Right kidney (tissue), 9 donors: ENCODE measurements at places on chromosomes 4 and X.

DNA sequence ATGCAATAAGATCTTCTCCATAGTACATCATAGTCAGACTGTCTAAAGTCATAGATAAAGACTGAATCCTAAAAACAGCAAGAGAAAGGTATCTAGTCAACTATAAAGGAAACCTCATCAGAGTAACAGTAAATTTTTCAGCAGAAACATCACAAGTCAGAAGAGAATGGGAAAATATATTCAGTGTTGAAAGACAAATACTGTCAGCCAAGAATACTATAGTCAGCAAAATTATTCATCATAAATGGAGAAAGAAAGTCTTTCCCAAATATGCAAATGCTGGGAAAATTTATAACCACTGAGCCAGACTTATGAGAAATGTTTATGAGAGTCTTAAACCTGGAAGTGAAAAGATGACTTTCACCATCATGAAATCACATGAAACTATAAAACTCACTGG lies 136.7 kb downstream of the KDR start:
- DNase-seq, result no peak

DNA sequence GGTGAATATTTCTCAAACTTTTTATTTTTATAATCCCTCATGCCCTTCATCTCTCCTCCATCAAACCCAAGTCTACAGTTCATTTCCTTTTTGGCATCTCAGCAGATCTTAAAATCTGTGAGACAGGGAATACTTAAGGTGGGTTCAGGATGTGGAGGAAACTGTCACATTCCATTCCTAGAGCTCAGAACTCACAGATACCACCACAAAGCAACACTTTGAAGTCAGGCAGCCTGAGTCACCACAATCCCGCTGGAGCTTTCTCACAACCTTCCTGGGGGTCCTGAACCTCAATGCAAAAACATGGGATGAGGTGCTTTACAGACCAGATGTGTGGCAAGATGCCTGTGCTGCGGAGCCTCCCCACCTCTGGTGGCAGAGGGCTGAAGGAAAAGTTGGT lies 63.2 kb downstream of the HHIP start:
- DNase-seq, result no peak

DNA sequence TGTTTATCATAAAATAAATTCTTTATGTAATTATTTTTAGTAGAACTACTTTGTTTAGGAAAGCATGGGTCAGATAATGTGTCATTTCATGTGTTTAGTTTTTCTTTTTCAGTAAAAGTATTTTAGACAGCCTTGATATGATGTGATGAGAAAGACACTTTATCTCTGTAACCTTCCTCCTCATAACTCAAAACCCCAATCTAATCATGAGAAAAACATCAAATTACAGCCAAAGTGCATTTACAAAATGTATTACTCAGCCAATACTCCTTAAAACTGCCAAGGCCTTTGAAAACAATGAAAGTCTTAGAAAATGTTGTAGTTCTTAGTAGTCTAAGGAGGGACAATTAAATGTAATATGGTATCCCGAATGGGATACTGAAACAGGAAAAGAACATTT lies 144.9 kb downstream of the GPM6A start:
- DNase-seq, result no peak

- no peak for DNase-seq
Measured at GRCh38 chr4:78722320-78722719, 53.8 kb upstream of the BMP2K start.

DNA sequence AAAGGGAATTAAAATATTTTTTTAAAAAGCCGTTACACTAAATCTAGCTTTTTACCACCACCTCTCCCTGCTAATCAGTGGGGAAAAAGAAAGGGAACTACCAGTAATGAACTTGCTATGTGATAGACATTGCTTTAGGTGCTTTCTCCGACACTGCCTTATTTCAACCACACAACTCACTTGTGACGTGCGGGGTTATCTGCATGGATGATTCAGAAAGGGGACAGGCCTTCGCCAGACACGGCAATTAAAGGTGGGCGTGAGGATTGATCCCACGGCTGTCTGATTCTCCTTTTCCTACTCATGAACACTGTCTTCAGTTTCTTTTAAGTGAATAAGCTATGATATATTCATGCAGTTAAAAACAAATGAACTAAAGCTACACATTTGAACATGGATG lies 882 bp upstream of the CXCR3 start:
- DNase-seq, result no peak

GRCh38 chr4:41013746-41014145 lies 200.6 kb downstream of the APBB2 start:
- DNase-seq, result no peak

- DNase-seq, result no peak
Measured at GRCh38 chrX:78555401-78555980, 103.6 kb downstream of the RTL3 start.

GRCh38 chr4:85557016-85557901 lies 82.3 kb downstream of the ARHGAP24 start:
- DNase-seq, result no peak

- DNase-seq, result no peak
Measured at GRCh38 chr4:10298681-10299080, 158.5 kb downstream of the ZNF518B start.

- DNase-seq, result no peak
Measured at GRCh38 chrX:50638123-50638522, 167.5 kb upstream of the DGKK start.

DNA sequence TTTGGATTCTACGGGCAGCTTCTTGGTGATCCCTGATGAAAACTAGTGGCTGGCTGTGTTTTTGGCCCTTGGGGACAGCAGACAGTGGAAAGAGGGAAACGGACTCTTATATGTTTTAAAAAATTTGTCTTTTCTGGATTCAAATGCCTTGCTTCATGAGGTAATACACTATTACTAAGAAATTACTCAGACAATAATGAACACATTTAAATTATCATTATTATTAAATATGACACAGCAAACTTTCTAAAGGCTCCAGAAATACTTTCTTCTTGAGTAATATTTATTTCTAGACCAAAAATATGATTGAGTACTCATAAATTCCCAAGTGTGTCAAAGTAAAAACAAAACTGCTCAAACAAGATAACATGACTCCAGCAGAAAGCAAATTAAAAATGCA lies 520.7 kb upstream of the AADAT start:
- no peak for DNase-seq

- no peak for DNase-seq
Measured at GRCh38 chr4:40307627-40308497, 27.3 kb upstream of the CHRNA9 start.

DNA sequence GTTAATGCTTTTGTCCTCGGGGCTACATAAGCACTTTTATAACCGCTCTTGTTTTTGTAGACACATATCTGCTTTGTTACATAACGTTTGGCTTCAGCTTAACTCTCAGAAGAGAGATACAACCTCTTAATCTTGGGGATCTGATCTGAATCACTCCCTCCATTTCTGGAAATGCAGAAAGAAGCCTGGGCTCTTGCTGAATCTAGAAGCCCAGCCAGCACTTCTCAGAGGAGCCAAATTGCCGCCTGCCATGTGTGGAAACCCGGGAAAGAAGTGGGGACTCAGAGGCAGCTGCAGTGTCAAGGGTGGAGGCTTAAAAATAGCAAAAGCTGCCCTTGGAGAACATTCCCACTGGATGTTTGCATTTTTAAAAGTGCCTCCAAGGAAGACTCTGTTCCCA lies 69.3 kb upstream of the LDB2 start:
- DNase-seq, result no peak

DNA sequence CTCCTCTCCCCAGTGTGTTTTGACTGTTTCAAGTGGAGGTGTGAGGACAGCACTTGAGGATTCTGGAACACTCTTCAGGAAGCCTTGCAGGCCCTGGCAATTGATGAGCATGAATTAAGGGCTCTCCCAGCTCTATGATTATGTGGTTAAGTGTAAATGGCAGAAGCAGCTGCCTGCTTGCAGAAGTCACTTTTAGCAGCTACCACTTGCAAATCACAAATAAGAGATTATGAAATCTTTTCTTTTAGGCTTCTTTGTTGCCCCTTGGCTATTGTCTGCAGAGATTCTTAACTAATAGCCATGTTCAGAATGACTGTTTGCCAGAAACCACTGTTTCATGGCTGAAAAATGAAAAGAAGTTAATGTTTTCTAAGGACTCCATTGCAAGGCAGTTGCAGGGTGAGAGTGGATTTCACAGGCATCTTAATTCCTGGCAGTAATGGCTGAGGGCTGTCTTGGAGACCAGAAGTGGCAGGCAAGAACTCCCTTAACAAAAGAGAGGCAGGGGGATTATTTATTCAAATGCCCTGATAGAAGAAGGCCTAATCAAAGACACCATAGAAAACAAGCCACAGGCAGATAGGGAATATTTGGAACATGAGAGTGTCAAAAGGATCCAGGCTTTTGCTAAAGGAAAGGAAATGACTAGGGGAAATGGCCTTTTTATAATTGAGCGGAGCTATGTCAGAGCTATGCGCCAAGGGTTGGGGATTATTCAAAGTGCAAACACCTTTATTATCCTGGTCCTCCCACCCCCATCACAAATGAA lies 8.3 kb upstream of the HOPX start:
- no peak for DNase-seq

DNA sequence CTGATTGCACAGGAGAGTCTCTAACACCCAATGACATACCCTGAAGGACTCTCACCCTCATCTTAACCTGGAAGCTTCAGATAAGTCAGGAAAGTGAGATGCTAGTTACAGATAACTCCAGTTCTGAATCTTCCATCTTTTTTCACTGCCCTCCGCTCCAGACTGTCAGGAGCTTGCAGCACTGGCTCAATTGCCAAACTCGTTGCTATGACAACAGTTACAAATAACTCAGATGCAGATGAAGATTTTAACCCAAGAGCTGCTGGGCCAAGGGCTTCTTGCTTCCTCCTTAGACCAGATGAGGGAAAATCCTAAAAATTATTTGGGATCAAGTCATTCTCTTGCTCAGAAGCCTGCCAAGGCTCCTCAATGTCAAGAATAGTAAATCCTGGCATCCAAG lies 109.1 kb upstream of the HUWE1 start:
- no peak for DNase-seq

DNA sequence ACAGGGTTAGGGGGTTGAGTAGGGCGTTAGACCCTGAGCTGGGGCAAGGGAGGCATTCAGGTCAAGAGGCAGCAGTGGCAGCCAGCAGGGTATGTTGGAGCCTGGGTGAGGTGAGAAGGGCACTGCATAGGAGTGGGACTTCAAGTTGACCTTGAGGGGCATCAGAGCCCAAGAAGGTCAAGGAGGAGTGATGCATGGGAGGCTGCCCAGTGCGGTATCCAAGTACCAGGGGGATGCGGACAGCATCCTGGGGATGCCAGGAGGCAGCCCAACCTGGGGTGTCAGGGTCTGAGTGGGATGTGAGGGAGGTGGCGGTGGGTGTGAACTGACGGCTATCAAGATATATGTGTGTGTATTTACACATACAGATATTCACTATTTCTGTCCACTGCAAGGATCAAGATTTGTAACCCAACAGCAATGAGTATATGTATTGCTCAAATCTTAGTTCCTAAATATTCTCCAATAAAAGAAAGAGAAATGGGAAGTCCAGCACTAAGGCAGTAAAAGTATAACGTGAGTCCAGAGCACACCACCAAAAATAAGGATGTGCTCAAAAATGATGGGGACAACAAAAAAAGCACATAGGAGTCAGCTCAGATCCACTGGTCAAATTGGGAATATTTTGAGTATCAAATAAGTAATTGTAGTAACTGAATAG lies 9.8 kb upstream of the DCLK2 start:
- DNase-seq, result no peak

GRCh38 chr4:156053174-156053573 lies 99.5 kb upstream of the CTSO start:
- no peak for DNase-seq
